ENCODE measurements at places on chromosomes 12 and 14. TPM values are rescaled to one million over a fixed set of nuclear protein-coding genes. Genes with fewer than 3 reads are reported as not detected.

MYO1H gene
- polyA plus RNA-seq, result not detected

C12orf54 gene
- polyA plus RNA-seq, result not detected

KRT73 gene
- not detected for polyA plus RNA-seq

SYCP3 gene
- not detected for polyA plus RNA-seq

CARMIL3 gene
- polyA plus RNA-seq, result not detected

SIX6 gene
- polyA plus RNA-seq, result not detected

POTEG gene
- not detected for polyA plus RNA-seq

DNA sequence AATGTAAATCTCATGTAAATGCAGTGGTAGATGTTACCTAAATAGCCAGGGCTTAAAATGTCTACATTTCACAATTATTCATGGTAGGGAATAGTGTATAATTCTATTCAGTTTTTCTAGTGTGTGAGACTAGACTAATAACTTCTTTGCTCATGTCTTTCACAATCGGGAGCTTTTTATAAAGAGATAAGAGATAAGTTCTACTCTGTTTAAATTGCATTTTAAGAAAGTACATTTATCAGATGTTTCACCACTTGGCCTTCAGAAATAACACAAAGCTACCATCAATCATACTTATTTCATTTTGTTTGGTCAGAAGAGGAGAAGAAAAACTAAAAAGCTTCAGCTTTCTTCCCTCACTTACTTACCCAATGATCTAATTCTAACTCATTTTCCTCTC is 725.5 kb upstream of the FLRT2 start:
- no peak for DNase-seq

GRCh38 chr14:31926652-31927347 is 150.3 kb upstream of the ARHGAP5 start:
- DNase-seq, result no peak

DNA sequence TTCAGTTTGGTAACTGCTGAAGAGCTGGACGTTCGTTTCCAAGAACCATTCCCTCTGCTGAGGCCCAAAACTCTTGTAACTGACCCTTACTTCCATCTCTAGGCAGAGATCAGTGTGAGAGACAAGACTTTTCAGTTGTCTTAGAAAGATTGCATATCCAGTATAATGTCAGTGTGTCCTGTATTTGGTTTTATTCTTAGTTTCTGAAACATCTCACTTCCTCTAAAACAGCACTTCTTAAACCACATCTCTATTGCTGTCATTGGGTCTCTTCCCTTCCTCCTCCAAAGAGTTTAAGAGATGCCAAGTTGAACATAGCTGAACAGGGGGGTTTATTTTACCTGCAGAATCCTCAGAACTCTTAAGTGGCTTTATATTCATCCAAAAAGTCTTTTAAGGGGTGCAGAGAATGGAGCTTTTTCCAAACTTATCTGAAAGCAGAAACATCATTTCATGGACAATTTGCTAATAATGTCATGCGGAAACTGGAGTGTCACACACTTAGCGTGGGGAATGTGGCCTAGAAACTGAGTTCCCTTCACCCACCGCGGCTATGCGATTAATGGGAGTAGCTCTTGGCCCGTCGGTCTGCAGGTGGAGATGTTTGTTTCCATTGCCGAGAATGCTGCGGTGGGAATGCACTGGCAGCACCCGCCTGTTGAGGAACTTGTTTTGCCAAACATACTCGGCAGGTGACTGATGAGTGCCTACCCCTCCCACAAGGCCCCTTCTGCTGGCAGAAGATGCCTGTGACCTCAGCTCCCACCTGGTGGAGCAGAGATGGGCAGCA is 148.2 kb downstream of the ADGRD1 start:
- peak; percentile 15 for DNase-seq

DNA sequence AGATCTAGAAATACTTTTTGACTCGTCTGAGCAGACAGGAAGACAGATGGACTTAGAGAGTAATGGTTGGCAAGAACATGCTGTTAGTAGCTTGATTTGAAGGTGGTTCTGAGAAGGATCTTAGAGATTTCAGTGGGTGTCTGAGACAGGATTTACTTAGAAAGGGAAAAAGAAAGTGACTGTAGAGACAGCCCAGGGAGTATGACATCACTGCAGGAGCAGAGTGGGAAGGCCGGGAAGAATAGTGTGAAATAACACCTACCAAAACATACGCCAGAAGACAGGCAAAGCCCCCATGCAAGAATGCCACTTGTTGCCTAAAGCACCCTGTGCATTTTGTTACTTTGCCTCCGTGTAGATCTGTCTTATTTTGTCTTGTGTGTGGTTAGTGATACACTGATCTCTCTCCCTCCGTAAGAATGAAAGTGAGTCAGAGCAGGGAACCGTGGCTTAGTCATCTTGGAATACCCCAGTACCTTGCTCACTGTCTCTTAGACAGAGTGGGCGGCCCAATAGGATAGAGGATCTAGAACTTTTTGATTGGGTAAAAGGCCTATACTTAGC is 161.3 kb upstream of the IFNG-AS1 start:
- DNase-seq, result no peak

GRCh38 chr14:71988939-71989338 is 56.7 kb downstream of the RGS6 start:
- DNase-seq, result no peak

- DNase-seq, result no peak
Observed at GRCh38 chr14:95256776-95257060, 63.0 kb downstream of the CLMN start.

GRCh38 chr12:116393859-116394650 is 116.6 kb upstream of the MED13L start:
- peak; percentile 21 for DNase-seq

DNA sequence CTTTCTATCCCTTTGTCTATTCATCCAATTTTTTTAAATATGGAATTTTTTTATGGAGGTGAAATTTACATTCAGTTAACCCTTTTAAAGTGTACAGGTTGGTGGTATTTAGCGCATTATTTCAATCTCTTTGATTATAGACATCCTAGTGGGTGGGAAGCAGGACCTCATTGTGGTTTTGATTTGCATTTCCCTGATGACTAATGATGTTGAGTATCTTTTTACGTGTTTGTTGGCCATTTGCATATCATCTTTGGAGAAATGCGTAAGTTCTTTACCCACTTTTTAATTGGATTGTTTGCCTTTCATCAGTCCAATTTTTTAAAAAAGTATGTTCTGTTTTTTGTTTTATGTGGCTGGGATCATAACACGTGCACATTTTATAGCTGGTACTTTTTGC is 20.8 kb downstream of the PAPLN start:
- DNase-seq, result no peak

DNA sequence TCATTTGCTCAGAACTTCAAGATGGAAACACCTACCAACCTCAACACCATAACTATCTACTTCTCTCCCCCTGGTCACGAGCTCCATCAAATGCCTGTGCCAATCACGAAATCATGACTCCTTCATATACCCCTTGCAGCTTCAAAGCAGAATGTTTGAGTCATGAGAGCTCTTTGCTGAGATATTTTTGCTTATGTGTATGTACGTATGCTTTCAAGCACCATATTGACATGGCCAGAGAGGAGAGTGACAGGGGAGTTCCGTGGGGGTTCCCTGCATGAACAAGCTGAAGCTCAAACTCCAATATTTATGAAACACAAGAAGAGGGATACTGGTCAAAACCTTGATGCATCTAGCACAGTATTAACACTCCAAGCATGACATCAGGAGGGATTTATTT is 374.4 kb downstream of the DPF3 start:
- DNase-seq, result no peak

DNA sequence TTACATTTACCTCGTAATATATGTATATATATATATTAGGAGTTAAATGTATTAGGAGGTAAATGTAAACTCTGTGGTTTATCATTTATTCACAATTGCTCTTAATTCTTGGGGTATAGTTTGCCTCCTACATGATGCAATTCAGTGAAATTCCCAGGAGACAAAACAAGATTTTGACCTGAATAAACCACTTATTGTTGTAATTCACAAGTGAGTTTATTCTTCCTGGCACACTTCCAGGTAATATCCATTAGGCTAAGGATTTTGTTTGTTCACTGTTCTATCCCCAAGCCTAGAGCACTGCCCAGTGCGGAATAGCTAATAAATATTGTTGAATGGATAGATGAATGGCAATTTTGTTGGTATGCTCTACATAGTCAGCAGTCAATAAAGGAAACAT is 3.0 kb downstream of the SMIM10L1 start:
- no peak for DNase-seq

DNA sequence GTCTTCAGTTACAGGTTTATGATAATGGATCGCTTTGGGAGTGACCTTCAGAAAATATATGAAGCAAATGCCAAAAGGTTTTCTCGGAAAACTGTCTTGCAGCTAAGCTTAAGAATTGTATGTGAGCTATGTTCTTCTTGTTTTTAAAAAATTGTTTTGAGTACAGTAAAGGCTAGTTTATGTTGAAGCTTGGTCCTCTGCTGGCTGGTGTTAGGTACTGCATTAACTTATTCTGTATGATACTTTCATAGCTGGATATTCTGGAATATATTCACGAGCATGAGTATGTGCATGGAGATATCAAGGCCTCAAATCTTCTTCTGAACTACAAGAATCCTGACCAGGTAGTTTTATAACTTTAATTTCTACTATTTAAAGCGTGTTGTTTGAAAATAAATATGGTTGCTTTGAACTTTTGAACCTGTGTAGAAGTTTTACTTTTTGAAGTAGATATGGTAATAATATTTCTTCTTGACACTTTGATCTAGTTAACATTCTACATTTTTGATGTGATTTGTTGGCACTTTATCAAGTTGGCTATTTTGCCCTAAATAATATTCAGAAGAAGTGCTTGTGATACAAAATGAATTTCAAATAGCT is 55.7 kb downstream of the VRK1 start:
- peak; percentile 12 for DNase-seq

DNA sequence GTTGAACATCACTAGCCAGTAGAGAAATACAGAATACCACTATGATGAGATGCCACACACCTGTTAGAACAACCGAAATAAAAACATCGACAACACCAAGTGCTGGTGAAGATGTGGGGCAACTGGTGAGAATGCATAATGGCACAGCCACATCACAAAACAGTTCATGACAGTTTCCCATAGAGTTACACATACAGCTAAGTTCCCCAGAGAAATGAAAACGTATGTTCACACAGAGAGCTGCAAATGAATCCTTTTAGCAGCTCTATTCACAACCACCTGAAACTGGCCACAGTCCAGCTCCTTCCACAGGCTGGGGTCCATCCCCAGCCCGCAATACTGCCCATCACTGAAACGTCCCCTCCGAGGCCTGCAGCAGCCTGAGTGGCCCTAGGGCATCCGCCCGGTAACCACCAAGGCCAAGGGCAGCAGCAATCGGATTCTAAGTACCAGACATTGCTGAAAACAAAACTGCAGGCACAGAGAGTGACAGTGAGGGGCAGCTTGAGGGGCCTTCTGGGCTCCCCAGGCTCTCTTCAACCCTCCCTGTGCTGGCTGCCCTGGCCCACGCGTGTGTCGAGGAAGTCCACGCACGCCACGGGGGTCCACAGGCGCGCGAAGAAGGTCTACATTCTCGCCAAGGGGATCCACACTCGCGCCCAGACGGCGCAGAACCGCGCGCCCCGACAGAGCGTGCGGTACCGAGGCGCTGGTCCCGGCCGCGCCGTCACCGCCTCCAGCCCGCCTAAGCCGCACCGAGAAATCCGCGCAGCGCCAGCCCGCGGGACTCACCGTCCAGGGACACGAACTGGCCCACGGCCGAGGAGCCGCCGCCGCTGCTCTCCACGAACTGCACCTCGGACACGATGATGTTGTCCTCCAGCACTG is 903 bp downstream of the BRF1 start:
- DNase-seq, result no peak

- no peak for DNase-seq
Observed at GRCh38 chr12:89493670-89494302, 30.8 kb downstream of the GALNT4 start.

All from CD14-positive monocyte (primary cell).